ENCODE measurements at places on chromosomes 7 and 10.

- DNase-seq = no peak
Observed at GRCh38 chr10:85557706-85558105, 808.9 kb downstream of the GRID1 start.

- no peak for DNase-seq
Observed at GRCh38 chr10:31350891-31351290, 31.9 kb downstream of the ZEB1 start.

GRCh38 chr7:36749282-36749960 is 25.1 kb upstream of the AOAH start:
- DNase-seq = no peak

DNA sequence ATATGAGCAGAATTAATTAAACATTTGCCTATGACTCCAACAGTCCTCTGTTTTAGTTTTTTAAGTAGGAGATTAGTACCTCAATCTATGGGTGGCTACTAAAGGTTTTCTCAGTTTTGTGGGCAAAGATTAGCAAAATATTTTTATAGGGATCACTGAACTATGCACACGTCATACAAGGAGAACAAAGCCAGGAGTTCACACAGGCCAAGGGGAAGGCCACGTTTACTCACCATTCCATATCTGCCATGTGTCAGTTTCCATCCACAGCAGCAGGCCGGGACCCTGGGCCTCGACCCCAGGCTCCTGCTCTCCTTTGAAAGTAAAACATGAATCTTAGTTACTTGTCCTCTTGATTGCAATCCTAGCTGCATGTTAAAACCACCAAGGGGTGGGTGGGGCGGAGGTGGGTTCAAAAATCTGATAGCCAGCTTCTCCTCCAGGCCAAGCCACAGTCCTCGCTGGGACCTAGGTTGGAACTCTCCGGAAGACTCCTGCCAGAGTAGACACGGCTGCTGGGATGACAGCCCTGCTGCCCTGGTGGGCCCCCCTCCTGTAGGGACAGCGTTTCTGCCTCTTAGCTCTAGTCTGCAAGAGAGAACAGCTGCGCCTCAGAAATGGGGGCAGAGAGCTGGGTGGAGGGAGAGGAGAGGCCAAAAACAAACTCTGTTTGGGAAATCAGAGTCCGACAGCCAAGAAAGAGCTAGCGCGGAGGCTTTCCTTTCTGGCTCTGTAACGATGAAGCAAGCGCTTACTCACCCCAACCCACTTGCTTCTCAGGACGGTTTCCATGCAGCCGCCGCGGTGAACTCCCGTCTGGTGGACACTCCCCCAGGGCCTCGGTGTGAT is 35.6 kb downstream of the PITRM1 start:
- DNase-seq = no peak

GRCh38 chr7:127892488-127893314 is 138.5 kb downstream of the LRRC4 start:
- DNase-seq = no peak

DNA sequence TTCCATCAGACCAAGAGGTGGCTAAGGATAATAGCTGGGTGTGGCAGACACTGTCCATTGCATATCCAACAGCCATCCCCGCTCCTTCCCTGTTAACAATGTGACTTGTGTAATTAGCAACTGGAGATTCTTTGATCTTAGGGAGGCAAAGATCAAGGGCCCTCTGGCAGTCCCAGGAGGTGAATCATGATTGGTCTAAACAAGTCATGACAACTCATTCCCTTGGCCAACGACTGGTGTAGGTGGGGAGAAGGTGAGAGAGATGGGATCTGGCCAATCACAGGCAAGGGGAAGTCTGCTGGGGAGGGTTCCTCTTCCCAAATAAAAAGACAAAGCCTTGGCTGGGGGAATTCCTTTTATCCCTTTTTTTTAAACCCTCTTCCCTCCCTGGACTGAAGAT is 46.2 kb upstream of the COMTD1 start:
- DNase-seq = no peak

- DNase-seq = no peak
Observed at GRCh38 chr7:48841739-48842138, 82.6 kb upstream of the CDC14C start.

DNA sequence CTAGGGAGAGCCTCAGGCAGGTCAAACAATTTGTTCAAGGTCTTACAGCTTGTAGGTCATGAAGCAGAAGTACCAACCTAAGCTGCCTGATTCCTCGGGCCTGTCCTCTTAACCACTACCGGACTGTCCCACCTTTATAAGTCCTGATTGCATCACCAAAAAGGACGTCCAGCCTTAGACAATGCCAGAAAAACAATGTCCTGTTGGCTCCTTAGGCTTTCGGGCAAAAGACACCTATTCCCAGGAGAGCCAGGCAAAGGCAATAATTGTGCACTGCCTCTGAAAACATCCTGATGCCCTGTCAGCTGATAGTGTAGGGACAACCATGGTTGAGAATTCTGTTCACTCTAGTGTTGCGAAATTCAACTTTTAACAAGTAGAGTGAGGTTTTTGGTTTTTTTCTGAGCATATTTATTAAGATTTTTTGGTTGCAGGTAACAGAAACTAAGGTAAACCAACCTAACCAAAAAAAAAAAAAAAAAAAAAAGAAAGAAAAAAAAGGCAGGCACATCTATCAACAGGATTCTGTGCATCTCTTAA is 40.5 kb downstream of the CDHR3 start:
- DNase-seq = no peak

DNA sequence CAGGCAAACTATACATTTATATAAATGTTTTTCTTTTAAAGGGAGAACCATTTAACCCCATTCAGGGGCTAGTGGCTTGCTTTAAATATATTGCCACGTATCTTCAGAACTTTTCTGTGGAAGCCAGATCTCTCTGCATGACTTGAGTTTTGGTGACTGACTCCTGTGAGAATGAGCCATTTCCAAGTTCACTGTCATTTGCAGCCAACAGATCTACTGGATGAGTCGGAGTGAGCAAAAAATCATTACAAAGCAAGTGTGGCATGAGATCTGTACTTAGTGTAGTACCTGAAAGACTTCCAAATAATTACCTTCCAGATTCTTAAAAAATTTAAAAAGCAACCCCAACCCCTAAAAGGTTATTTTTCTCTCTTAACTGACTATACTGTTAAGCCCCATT is 45.6 kb downstream of the PDSS1 start:
- DNase-seq = no peak

GRCh38 chr10:110265573-110266193 is 39.0 kb downstream of the SMNDC1 start:
- DNase-seq = no peak
